ENCODE measurements at places on chromosomes 16 and 17.

DNA sequence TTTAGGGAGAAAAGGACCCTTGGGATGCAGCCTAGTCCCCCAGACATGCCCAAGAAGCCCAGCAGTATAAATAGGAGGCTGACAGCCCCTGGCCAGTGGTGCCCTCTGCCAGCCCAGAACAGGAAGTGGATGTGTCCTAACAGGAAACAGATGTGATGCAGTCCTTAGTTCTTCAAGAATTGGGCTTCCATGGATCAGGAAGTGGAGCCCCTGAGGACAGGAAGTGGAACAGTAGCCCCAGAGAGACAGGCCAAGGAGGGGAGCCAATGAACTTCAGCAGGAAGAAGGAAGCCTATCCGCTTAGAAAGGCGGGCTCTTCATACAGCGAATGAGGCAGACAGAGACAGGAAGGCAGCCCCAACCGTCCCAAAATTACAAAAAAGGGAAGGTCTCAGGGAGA is 7.2 kb downstream of the CTF1 start:
- no peak for DNase-seq

- DNase-seq, result no peak
Observed at GRCh38 chr16:15773968-15774367, 82.9 kb downstream of the MYH11 start.

DNA sequence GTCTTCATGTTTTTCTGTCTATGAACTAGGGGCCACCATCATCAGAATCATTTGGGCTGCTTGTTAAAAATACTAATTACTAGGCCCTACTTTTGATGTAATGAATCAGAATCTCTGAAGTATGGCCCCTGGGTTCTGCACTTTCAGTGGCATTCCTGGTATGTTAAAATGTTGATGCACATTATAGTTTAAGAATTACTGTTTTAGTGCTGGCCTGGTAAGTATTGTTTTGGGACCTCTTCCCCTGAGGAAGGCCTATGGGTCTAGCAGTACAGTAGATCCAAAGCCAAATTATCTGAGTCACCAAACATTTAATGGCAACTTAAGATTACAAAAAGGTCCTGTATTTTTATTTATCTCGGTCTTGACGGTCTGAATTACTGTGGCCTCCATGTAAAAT is 58.8 kb downstream of the AP2B1 start:
- DNase-seq, result peak; percentile 23

GRCh38 chr17:44438636-44439035 is 49.2 kb upstream of the ITGA2B start:
- no peak for DNase-seq

GRCh38 chr17:61118871-61119270 is 280.8 kb upstream of the TBX2 start:
- no peak for DNase-seq

Measured in hematopoietic multipotent progenitor cell treated with erythropoietin and hydrocortisone succinate and interleukin-3 and kit ligand, for 15 days (in vitro differentiated cells).